Smooth muscle cell of bladder (primary cell): ENCODE measurements at places on chromosomes 5 and 9. TPM values are rescaled to one million over a fixed set of nuclear protein-coding genes. Genes with fewer than 3 reads are reported as not detected.

RNF180 gene
- 0.71 and 0.74 TPM in 2 replicates for total RNA-seq

ST6GALNAC6 gene
- total RNA-seq: 39.3 and 50.1 TPM in 2 replicates

NXNL2 gene
- 1.0 and 1.1 TPM in 2 replicates for total RNA-seq

LPAR1 gene
- total RNA-seq: 101 and 119 TPM in 2 replicates

SERINC5 gene
- total RNA-seq: 16.0 and 16.6 TPM in 2 replicates

IFNB1 gene
- total RNA-seq: not detected in 2 replicates

ANKS6 gene
- 11.2 and 13.7 TPM in 2 replicates for total RNA-seq

MLANA gene
- total RNA-seq: not detected in 2 replicates

ODF2 gene
- 30.0 and 39.2 TPM in 2 replicates for total RNA-seq

PITX1 gene
- 88.2 and 208 TPM in 2 replicates for total RNA-seq

RASEF gene
- 0.14 and 0.18 TPM in 2 replicates for total RNA-seq

FOXI1 gene
- total RNA-seq: not detected in 2 replicates

PCDHA6 gene
- total RNA-seq: 0.14 and 0.55 TPM in 2 replicates

ADAMTS2 gene
- 44.2 and 68.5 TPM in 2 replicates for total RNA-seq

PIP5KL1 gene
- 2.6 and 3.0 TPM in 2 replicates for total RNA-seq

SPTLC1 gene
- total RNA-seq: 92.0 and 105 TPM in 2 replicates

MEF2C gene
- total RNA-seq: 4.7 and 11.2 TPM in 2 replicates

MEIKIN gene
- total RNA-seq: not detected in 2 replicates

GABRB2 gene
- total RNA-seq: under 0.01 TPM in 1 of 2 replicates, not detected in the other

SLC45A2 gene
- 0.14 and 0.18 TPM in 2 replicates for total RNA-seq

CCL27 gene
- total RNA-seq: not detected in 2 replicates

SLC25A2 gene
- 0.14 and 0.18 TPM in 2 replicates for total RNA-seq

SLC22A4 gene
- total RNA-seq: 0.83 and 1.00 TPM in 2 replicates

JAKMIP2 gene
- total RNA-seq: under 0.01 and 0.57 TPM in 2 replicates

PPP1R26 gene
- 9.5 and 10.4 TPM in 2 replicates for total RNA-seq

PRLR gene
- 0.14 and 0.18 TPM in 2 replicates for total RNA-seq

FAT2 gene
- under 0.01 TPM in 2 replicates for total RNA-seq

GMCL2 gene
- not detected in 2 replicates for total RNA-seq

MCC gene
- total RNA-seq: 64.7 and 91.6 TPM in 2 replicates

TNC gene
- 46.8 and 73.0 TPM in 2 replicates for total RNA-seq

LECT2 gene
- total RNA-seq: not detected in 2 replicates

CATSPER3 gene
- 0.09 and 0.14 TPM in 2 replicates for total RNA-seq

ZNF483 gene
- 1.00 and 2.2 TPM in 2 replicates for total RNA-seq

PRDM9 gene
- total RNA-seq: not detected in 2 replicates
